ENCODE measurements at places on chromosomes 1 and 21.

DNA sequence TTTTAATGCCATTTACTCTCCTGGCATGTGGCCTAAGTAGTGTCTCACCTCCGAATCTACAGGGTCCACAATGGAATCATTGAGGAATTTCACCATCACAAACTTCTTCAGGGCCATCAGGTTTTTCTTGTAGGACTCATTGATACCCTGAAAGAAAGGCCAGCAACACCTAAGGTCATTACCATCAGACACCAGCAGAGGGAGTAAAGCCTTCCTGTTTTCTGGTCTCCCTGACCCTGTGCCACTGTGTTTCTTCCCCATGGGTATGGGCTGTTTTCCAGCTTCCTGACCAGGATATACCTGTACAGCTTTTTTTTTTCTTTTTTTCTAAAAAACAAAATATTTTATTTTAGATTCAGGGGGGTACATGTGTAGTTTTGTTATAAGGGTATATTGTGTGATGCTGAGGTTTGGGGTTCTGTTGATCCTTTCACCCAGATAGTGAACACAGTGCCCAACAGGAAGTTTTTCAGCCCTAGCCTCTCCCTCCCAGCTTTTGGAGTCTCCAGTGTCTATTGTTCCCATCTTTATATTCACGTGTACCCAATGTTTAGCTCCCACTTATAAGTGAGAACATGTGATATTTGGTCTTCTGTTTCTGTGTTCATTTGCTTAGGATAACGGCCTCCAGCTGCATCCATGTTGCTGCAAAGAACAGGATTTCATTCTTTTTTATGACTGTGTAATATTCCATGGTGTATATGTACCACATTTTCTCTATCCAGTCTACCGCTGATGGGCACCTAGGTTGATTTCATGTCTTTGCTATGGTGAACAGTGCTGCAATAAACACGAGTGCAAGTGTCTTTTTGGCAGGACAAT, 18.3 kb downstream of the PPT1 start:
- DNase-seq, result peak; percentile 47

DNA sequence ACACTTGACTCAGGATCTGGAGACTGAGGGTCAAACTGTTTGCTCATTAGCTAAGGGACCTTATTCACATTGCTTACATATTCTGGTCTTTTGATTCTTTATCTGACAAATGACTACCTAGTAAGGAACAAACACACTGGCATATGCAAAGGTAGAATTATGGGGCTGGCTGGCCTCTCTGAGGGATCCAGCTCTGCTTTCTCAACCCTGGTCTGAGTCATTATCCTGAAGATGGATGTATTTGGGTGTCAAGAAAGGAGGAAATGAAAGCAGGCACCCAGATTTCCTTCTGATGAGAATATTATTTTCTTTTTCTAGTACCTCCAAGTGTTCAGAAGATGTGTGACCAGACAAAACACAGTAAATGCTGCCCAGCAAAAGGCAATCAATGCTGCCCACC, 6.0 kb downstream of the SMCP start:
- DNase-seq, result no peak

DNA sequence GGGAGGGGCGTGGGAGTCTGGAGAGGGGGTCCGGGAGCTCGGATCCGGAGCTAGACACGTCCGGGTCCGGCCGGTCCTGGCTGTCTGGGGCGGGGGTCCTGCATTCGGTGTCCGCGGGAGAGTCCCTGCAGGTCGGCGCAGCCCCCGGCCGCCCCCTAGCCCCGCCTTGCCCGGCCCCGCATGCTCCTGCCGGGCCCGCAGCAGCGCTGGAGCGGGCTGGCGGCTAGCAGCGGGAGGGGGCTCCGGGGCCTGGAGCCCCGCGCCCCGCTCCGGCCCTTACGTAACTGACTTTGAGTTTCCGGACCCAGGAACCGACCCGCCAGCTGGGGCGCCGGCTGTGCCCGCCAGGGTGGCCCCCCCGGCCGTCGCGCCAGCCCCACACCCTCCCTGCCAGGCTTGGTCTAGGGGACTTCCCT, 26.9 kb upstream of the EPB41 start:
- peak; percentile 49 for DNase-seq

GRCh38 chr1:210233216-210233494, 559 bp downstream of the SERTAD4 start:
- no peak for DNase-seq

DNA sequence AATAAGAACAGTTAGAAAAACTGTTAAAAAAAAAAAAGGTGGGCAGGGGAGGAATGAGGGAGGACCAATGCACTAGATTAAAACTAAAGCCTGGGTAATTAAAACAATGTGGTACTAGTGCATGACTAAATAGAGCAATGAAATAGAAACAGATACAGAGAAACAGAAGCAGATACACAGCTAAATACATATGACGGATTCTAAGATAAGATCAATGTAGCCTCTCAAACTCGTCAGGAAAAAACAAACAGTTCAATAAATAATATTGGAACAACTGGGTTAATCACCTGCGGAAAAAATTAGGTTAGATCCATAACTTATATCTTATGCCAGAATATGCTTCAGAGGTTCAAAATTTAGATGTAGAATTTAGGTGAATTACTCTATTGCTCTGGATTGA, 68.2 kb downstream of the ERO1B start:
- no peak for DNase-seq

- no peak for DNase-seq
Observed at GRCh38 chr1:35577071-35577998, 4.2 kb downstream of the TFAP2E start.

GRCh38 chr1:8395433-8395866, 77.5 kb downstream of the SLC45A1 start:
- DNase-seq, result no peak

- no peak for DNase-seq
Observed at GRCh38 chr1:104195395-104195794, 445.7 kb downstream of the AMY1C start.

- DNase-seq, result no peak
Observed at GRCh38 chr1:161359291-161359690, 8.4 kb downstream of the CFAP126 start.

- DNase-seq, result peak; percentile 74
Observed at GRCh38 chr1:31701091-31701736, 2.6 kb downstream of the COL16A1 start.

DNA sequence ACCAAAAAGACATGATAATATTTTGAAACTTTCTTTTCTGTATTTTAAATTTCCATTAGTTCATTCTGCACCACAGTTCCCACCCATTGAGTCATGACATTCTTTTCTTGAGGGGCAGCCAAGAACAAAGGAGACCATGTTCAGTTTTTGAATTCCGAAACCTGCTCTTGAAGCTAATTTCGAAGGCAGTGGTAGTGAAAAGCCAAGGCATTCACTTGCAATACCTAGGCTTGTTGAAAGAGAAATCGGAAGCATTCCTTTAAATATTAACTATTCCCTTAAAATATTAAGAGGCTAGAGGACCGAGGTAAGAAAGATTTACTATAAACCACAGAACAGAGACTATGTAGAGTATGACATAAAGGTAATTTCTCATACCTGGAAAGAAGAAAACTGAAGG, 256.3 kb downstream of the ADGRL2 start:
- no peak for DNase-seq

- DNase-seq, result no peak
Observed at GRCh38 chr1:221816899-221817298, 75.0 kb upstream of the DUSP10 start.

- no peak for DNase-seq
Observed at GRCh38 chr1:109239409-109240068, 9.8 kb upstream of the CELSR2 start.

GRCh38 chr1:1366699-1367066, 8.3 kb downstream of the AURKAIP1 start:
- DNase-seq, result no peak

DNA sequence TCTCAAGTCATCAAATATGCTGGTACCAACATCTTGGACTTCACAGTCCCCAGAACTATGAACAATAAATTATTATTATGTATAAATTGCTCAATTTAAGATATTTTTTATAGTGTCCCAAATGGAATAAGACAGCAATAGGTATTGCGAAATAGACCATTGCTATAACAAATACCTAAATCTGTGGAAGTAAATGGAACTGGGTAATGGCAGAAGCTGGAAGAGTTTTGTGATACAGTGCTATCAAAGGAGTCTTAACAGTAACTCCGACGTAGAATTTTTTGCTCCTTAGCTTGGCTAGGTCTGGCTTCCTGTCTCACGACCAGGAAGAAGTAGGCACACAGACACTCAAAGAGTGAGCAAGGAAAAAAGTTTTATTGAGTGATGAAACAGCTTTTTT, 1791.5 kb downstream of the PLA2G4A start:
- DNase-seq, result no peak

DNA sequence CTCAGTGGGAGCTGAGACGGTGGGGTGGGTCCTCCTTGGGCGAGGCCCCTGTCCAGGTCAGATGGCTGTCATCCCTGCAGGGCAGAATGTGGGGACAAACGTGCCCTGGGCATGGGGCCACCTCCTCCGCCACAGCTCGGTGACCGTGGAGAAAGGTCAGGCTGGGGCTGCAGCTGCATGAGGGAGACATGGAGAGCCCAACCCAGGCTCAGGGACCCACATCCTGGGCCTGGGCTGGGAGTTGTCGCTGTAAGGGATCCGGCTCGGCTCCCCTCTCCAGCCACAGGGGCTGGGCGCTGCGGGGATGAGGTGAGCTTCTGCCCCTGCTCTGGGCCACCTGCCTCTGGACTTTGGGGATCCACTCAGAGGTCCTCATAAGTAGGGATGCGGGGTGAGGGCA, 518 bp upstream of the PLCH2 start:
- DNase-seq, result no peak

- DNase-seq, result no peak
Observed at GRCh38 chr1:153387785-153388184, 3.1 kb downstream of the S100A8 start.

GRCh38 chr1:119298687-119299303, 69.8 kb upstream of the HAO2 start:
- no peak for DNase-seq

DNA sequence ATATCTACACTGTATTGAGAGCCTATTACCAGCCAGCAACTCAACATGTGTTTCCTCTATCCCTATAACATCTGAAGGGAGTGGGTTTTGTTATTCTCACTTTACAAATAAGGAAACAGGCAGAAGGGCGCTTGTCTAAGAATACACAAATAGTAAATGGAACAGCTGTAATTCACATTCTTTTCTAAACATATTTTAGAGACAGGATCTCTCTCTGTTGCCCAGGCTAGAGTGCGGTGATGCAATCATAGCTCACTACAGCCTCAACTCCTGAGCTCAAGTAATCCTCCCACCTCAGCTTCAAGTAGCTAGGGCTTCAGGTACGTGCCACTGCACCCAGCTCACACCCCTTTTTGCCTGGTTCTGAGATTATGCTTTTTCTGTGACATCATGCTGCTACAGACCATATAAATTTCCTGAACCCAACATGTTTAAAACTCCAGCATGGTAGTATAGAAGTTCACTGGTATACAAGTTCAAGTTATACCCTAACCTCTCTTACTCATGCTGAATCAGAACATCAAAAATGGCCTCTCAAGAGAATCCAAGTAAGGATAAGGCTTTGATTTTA, 8.6 kb upstream of the TACSTD2 start:
- DNase-seq, result no peak

DNA sequence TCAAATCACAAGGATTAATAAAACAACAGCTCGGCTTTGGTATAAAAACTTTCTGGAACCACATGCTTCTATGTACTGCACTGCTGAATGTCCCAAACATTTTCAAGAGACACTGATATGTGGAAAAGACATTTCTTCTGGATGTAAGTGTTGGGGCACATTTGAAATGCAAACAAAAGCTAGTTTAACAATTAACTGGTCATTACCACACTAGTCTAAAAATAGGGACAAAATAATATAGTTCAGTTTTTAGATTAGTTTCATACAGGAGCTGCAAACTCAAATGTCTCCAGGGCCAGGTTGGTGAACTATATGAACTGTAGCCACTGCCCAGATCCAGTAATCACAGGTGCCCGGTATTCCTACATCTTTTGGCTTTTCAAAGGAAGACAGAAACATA, 3.2 kb downstream of the IL23R start:
- no peak for DNase-seq

DNA sequence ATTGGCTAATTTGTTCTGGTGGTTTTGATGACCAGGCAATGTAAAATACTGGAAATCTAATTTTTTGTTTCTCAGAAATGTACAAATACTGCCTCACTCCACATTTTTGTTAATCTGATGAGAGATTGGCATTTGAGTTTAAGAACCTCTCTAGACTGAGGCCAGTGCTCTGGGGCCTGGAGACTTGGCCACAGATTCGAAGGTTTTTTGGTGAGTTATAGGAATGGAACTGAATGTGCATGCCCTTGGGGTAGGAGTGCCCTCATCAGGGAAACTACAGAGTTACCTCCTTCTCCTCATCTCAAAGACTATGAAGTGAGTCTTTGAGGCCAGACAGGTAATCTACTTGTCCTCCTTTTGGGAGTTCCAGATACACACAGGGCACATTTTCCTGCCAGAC, 347.9 kb downstream of the LTN1 start:
- no peak for DNase-seq

DNA sequence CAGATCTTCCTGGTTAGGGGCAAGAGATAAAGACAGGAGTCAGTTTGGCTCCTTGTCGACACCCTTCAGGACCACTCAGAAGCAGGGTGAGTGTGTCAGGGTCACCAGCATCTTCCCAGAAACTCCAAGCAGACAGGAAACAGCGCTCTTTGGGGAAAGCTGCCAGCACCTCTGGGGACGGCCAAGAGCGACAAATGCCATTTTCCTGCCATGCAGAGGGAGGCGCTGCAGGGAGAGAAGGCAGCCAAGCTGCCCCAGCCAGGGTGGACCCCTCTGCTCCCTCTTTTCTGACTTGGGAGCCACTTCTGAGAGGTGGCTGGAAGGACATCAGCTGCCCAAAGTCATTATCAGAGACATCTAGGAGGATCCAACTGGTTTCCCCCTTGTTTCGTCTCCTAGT, 29.0 kb downstream of the SIM2 start:
- no peak for DNase-seq

DNA sequence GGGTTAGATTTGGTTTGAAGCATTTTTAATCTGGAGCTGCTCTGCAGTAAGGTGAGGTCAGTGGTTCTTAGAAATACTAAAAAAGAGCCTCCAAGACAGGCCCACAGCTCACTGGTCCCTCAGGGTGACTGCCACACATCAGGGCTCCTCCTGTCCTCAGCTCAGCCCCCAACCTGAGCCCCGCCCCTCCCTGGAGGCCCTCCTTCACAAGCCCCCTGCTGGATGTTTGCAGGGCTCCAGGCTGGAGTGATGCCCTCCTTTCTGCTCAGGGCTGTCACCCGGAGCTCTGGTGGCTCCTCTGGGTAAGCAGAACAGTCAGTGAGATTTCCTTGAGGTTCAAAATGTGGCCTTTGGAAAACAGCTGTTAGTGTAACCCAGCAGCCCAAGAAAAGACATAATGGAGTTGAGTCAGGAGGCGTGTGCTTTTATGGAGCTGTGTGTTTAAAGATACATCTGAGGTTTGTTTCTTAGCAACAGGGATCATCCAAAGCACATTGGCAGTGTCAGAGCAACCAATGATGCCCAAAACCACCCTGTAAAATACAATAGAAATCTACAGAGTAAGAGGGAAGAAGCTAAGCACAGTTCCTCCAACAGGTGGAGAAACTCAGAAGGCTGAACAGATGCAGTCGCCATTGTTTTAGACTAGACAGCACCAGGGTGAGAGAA, 21.4 kb downstream of the STUM start:
- DNase-seq, result no peak

Measured in mesothelial cell of epicardium (in vitro differentiated cells).